ENCODE measurements at places on chromosomes 4 and X. TPM values are rescaled to one million over a fixed set of nuclear protein-coding genes. Genes with fewer than 3 reads are reported as not detected.

Gene SYNPO2
- total RNA-seq, result 2.7 TPM

- H3K4me1 ChIP-seq, result peaks cover 15% of the 10 kb centered on the region
- no peak overlapping the region for H3K4me3 ChIP-seq
- peaks cover 8% of the 10 kb centered on the region for H3K36me3 ChIP-seq
- no peak for DNase-seq
These were observed 44.9 kb downstream of the ANAPC4 start for GRCh38 chr4:25421816-25422525.

GRCh38 chrX:53186351-53186750 is 38.7 kb downstream of the KDM5C start:
- no peak overlapping the region for H3K27ac ChIP-seq
- no peaks in the 10 kb centered on the region for H3K36me3 ChIP-seq
- H3K4me1 ChIP-seq, result no peaks in the 10 kb centered on the region
- H3K4me3 ChIP-seq, result no peak overlapping the region
- no peaks in the 10 kb centered on the region for H3K27me3 ChIP-seq

GRCh38 chr4:90540536-90540935 is 413.3 kb downstream of the CCSER1 start:
- H3K36me3 ChIP-seq, result no peaks in the 10 kb centered on the region
- no peak for DNase-seq
- H3K4me1 ChIP-seq, result no peaks in the 10 kb centered on the region
- no peak overlapping the region for H3K4me3 ChIP-seq

All from right lobe of liver (tissue), 6 donors.